NCI-H82 (cell line): ENCODE measurements at places on chromosomes 3 and 15.

- DNase-seq, result no peak
These were observed 62.7 kb downstream of the PDIA5 start for GRCh38 chr3:123129532-123129931.

GRCh38 chr3:97958796-97959195 is 13.4 kb downstream of the RIOX2 start:
- no peak for DNase-seq

DNA sequence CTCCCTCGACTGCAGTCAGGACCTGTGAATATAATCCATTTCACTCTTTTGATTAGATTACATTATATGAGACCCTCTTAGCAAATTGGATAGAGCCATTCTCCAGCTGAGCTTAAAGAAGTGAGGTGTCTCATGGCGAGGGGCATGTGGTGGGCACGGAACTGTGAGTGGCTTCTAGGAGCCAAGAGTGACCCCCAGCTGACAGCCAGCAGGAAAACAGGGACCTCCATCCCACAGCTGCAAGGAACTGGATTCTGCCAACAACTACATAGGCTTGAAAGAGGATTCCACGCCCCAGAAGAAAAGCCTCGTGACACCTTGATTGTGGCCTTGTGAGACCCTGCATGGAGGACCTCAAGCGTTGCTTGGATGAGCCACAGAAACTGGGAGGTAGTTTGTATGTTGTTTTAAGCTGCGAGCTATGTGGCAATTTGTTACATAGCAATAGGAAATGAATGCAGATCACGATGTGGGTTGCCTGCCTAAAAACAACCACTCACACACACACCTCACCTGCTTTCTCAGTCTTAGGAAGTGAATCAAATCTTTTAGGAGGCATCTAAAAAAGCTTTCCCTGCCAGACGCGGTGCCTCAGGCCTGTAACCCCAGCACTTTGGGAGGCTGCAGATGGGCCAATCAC is 84.2 kb upstream of the BHLHE40 start:
- peak; percentile 76 for DNase-seq

- DNase-seq, result peak; percentile 83
These were observed 24.1 kb upstream of the OR5K4 start for GRCh38 chr3:98329392-98330124.

DNA sequence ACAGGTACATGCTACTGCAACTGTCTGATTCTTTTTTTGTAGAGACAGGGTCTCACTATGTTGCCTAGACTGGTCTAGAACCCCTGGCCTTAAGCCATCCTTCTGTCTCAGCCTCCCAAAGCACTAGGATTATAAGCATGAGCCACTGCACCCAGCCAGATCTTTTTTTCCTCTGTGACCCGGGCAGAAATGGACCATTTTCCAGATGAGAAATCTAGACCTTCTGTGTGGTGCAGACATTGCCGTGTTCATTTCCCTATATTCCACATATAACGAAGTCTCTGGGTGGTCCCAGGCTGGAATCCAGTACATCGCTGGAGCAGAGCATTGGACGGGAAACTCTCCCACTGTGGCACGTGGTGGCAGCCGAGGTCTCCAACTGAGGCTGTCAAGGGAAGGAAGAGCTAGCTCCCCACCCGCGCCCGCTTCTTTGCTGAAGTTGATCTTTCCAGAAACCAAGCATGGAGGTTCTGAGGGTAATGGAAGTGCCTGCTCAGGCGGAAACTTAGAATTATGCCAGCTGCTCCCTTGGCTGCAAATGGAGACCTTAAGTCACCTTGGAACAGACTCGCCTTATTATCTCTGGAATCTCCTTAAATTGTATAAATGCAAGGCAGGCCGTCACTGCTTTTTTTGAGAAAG is 23.1 kb upstream of the TXNRD3 start:
- DNase-seq, result no peak

GRCh38 chr3:6962801-6963200 is 101.9 kb downstream of the GRM7 start:
- DNase-seq, result peak; percentile 13

DNA sequence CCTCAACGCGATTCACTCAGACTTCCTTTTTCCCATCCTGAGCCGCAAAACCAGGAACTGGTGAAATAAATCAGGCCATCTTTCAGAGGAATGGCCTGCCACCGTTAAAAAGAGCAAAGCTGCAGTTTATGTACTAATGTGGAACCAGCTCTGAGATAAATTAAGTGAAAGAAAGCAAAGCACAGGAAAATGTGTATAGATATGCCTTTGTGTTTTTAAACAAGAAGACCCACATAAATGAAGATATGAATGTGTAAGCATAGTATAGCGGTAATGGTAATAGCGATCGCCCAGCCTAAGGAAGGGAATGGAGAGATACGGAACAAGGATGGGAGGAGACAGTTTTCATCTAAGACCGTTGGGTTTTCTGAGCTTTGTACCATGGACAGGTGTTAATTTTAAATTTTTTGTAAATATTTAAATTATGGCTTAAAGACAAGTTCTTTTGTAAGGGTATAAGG is 30.8 kb upstream of the RPN1 start:
- DNase-seq, result peak; percentile 53

GRCh38 chr3:53238051-53238850 is 17.6 kb downstream of the TKT start:
- DNase-seq, result no peak

- no peak for DNase-seq
These were observed 360.2 kb upstream of the ROPN1 start for GRCh38 chr3:124352149-124352539.

GRCh38 chr3:14042680-14043079 is 82.0 kb downstream of the CHCHD4 start:
- DNase-seq, result no peak

DNA sequence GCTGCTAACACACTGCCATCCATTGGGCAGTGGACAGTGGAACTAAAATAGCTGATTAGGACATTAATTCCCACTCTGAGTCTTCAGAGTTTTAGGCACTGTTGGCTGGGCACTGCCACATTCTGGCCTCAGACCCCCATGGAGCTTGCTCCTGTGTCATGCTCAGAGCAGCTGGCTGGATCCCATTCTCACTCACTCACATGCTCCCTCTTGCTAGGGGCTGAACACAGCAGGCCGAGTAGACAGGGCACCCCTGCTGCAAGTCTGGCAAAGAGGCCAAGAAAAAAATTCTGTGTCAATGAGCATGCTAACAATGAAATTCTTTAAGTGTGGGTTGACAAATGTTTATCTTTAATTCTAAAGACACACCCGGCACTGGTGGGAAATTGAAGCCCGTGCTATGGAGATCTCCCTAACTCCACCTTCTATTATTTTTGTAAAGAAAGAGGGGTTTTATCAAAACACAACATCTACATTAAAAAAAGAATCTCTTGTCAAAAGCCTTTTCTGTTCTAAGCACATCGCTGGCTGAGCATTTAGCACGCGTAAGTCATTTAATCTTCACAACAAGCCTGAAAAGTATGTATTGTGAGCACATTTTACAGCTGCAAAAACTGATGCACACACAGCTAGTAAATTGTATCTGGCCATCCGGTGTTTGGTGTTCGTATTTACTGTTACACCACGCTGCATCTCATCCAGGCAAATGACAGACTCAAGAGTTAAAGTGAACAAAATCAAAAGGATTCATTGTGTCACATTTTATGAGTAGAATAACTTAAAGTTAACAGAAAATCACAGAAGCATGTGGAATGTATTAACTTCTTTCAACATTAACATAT is 362.1 kb downstream of the PLOD2 start:
- no peak for DNase-seq

DNA sequence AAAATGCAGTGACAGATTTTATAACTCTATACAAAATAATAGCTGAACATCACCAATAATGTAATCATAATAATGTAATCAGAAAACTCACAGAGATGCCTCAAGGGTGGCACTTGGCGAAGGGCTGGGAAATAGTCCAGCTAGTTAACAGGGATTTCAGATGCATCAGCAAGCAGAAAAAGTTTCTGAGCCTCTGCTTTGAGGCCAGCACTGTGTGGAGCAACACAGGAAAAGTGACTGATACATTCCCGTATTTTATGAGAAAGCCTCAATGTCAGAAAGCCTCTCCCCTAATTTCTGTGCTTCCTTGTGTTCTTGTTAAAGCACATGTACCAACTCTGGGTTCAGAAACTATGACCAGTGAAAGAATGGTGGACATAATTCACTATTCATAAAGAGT is 304.8 kb downstream of the VPS13C start:
- DNase-seq, result no peak

DNA sequence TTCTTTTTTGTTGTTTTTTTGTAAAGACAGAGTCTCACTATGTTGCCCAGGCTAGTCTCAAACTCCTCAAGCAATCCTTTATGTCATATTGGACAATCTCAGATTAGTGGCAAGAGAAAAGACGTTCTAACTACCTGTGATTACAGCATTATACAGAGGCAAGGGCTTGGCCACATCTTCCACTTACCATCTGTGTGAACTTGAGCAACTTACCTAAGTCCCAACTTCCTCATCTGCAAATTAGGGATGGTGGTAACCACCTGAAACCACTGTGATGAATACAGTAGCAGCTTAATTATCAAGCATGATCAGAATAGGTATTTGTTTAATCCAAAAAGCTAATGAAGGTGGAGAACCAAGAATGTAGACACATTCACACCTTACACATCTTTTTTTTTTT is 16.1 kb downstream of the LRRC2 start:
- DNase-seq, result no peak

- DNase-seq, result no peak
These were observed 31.7 kb downstream of the EDEM1 start for GRCh38 chr3:5219216-5219615.

GRCh38 chr3:5510300-5510699 is 322.8 kb downstream of the EDEM1 start:
- peak; percentile 84 for DNase-seq

DNA sequence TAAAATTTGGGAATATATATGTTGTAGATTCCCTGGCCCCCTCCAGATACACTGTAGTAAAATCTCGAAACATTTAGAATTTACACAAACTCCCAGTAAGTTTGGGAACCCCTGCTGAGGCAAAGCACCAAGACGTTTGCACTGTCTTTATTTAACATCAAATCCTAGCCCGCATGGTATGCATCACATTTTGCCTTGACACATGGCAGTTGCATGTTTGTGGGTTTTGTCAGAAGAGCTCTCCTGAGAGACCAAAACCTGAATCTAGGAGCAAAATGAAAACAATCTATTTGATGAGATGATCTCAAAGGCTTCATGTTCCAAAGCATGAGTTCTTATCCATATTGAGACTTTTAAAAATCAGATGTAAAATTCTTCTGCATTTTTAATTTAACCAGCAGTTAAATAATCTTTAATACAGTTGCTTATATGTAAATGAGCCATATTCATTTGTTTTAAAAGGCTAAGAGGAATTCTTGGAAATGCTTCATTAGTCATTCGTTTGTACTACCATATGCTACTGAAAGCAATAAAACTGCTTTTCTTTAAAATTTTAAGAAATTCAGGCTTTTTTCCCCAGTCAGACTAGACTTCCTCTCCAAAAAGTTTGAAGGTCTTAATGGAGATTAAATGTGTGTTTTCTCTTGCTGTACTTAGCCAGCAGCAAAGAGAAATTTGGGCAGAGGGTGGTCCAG is 105.2 kb upstream of the BOC start:
- DNase-seq, result no peak

DNA sequence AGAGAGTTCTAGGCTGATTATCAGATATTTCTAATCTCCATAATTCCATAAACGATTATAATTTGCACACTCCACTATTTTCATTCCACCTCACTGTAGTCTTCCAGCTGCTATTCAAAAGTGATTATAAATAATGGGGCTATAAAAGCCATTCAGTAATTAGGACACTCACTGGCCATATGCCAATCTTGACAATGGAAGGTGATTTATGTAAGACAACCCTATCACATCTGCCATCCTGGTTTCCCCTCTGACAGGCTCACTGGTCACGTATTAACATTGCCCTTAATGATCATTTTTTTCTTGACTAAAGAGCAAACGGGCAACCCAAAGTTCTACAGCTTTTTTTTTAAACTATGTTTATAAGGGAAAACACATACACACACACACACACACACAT is 402.4 kb downstream of the MAGI1 start:
- DNase-seq, result peak; percentile 92

DNA sequence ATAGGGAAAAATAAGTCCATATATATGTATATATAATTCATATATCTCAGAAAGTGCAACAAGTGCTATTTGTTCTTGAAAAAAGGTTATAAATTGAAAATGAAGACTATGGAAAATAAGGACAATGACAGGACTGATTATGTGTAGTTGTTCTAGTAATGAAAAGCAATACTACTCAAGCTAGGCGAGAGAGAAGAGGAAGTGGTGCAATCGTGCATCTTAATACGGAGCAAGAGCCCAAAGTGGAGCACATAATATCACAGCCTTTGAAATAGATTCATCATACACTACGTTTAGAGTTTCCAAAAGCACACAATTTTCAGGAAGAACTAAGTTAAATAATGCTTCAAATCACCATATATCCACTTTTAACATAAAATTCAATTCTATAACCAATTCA is 87.9 kb downstream of the ULK4 start:
- no peak for DNase-seq

DNA sequence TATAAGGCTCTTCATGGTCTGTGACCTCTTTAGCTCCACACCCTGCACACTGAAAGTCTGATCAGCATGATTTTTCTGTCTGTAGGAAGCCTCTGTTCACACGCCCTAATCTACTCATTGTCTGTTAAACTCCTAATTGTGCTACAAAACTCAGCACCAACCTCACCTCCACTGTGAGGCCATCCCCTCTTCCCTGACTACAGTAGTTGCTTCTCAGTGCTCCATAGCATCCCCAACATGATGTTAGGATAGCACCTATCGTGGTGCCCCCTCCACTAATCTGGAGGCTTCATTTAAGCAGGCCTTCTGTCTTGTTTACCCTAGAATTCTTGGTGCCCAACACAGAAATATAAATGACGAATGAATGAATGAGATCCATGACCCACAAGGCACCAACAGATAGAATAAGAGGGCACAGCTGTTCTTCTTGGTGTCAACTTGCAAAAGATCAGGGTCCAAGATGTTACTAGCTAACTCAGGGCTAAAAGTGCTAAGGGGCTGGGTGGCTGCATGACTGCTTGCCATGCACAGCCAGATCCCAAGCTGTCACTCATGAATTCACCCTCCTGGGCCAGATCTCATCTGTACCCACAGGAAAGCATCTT is 55.2 kb upstream of the HEG1 start:
- DNase-seq, result no peak

DNA sequence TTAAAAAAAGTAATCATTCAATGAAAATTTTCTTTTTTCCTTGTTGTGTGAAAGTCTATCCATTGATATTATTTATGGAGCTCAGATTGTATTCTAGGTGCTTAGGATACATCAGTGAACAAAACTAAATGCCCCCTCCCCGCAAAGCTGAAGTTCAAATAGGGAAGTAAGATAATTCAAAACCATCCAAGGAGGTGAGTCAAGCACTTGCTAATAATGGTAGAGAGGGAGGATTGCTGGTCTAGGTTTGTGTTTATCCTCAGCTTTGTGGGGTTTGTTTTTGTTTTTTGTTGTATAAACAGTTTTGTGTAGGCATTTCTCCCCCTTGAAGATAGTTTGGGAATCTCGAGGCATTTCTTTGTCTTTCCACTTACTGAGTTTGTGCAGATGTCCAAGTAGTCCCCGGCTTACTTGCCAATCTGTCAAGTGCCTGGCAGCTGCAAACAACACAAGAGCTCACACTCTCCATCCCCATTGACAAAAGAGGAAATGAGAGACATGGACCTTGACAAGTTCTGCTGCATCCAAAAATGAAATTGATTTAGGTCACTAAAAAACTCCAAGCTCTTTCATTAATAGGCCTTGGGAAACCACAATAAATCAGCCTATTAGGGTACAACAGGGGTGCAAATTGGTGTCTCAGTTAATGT is 575.8 kb upstream of the TBL1XR1 start:
- DNase-seq, result peak; percentile 61
